Cardiac muscle cell (in vitro differentiated cells and primary cell): ENCODE measurements at places on chromosomes 13 and 19. TPM values are rescaled to one million over a fixed set of nuclear protein-coding genes. Genes with fewer than 3 reads are reported as not detected.

GRCh38 chr13:102028206-102028605 lies 373.6 kb downstream of the FGF14 start:
- H3K4me1 ChIP-seq: no peaks in the 10 kb centered on the region
- H3K27me3 ChIP-seq: peaks cover 10% of the 10 kb centered on the region

KLK2 gene
- not detected in 2 replicates for total RNA-seq

KLK15 gene
- total RNA-seq: not detected in 2 replicates

- H3K36me3 ChIP-seq: peaks cover 17% of the 10 kb centered on the region
- H3K27ac ChIP-seq: no peak overlapping the region
- no peak overlapping the region for H3K4me3 ChIP-seq
- no peaks in the 10 kb centered on the region for H3K27me3 ChIP-seq
Measured at GRCh38 chr19:8257052-8257443, 47.9 kb downstream of the CERS4 start.

- DNase-seq: no peak
- no peaks in the 10 kb centered on the region for H3K36me3 ChIP-seq
- H3K27me3 ChIP-seq: no peaks in the 10 kb centered on the region
- no peak overlapping the region for H3K4me3 ChIP-seq
Measured at GRCh38 chr13:74300162-74300561, 166.0 kb upstream of the KLF12 start.

DNA sequence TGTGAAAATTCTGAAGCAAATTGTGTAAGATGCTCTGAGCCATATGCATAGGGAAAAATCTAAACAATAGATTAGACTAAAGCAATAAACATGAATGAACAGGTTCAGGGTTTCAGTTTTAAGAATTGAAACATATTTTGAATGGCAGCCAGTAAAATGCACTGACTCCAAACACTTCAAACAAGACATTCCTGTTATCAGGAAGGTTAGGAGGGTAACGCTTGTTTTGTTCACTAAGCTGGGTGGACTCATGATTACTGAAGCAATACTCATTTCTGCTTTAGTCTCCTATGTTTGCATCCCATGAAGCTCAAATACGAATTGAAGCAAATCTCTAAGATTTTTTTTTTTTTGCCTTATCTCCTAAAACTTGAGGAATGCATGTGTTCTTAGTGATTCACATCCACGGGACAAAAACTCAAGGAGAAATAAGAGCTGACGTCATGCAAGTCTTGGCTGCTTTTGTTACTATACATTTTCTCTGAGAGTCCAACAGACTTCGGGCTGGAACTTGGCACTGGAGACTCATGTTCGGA lies 29.1 kb upstream of the IGFL4 start:
- no peaks in the 10 kb centered on the region for H3K4me1 ChIP-seq
- H3K36me3 ChIP-seq: no peaks in the 10 kb centered on the region
- peak; percentile 95 for DNase-seq
- no peak overlapping the region for H3K4me3 ChIP-seq
- H3K27ac ChIP-seq: no peak overlapping the region
- H3K27me3 ChIP-seq: peaks cover 77% of the 10 kb centered on the region

GRCh38 chr13:78102121-78102677 lies 183.6 kb upstream of the EDNRB start:
- H3K36me3 ChIP-seq: no peaks in the 10 kb centered on the region
- no peak overlapping the region for H3K27ac ChIP-seq
- no peaks in the 10 kb centered on the region for H3K4me1 ChIP-seq
- no peak overlapping the region for H3K4me3 ChIP-seq

KLF1 gene
- 0.51 and 2.2 TPM in 2 replicates for total RNA-seq

ZNF320 gene
- total RNA-seq: 55.0 and 56.3 TPM in 2 replicates

ZIC2 gene
- 0.06 and 0.11 TPM in 2 replicates for total RNA-seq

MEF2B gene
- total RNA-seq: 0.18 TPM in 1 of 2 replicates, not detected in the other

- H3K4me3 ChIP-seq: no peak overlapping the region
- no peak for DNase-seq
- no peaks in the 10 kb centered on the region for H3K4me1 ChIP-seq
- H3K27ac ChIP-seq: no peak overlapping the region
- no peaks in the 10 kb centered on the region for H3K36me3 ChIP-seq
Measured at GRCh38 chr13:89267734-89268133, 1596.6 kb downstream of the SLITRK5 start.

- H3K36me3 ChIP-seq: peaks cover 22% of the 10 kb centered on the region
- H3K27ac ChIP-seq: no peak overlapping the region
- H3K27me3 ChIP-seq: no peaks in the 10 kb centered on the region
- H3K4me3 ChIP-seq: no peak overlapping the region
Measured at GRCh38 chr19:52196256-52196967, 6.6 kb downstream of the PPP2R1A start.

CLDN10 gene
- total RNA-seq: 0.66 TPM in 1 of 2 replicates, not detected in the other

IGLON5 gene
- 9.7 and 12.6 TPM in 2 replicates for total RNA-seq

DNA sequence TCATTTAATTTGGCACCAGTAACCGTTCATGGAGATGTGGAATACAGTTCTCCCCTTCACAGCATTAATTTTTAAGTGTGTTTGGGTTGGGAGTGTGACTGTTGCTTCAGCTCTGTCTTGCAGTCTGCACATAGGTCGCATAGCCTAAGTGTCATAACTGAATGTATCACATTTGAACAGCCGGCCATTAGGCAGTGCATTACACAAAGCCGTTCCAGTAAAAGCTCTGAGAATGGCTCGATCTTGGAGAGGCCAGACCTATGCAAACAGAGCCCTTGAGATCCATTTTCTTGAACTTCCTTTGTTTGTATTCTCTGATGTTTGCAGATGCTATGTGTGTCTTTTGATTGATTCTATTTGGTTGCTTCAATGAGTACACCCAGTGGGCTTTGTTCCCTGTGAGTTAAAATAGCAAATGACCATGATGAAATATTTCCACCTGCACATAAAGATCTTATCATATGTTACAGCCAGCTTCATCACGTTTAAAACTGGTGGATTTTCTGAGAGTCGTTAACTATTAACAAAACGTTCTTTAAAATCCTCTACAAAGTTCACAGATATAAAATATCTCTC lies 1104.9 kb upstream of the SLC10A2 start:
- H3K4me1 ChIP-seq: no peaks in the 10 kb centered on the region
- H3K27me3 ChIP-seq: no peaks in the 10 kb centered on the region
- no peaks in the 10 kb centered on the region for H3K36me3 ChIP-seq
- H3K27ac ChIP-seq: no peak overlapping the region

GRCh38 chr19:5445561-5446055 lies 9.6 kb upstream of the ZNRF4 start:
- peak; percentile 8 for DNase-seq
- no peak overlapping the region for H3K4me3 ChIP-seq
- no peaks in the 10 kb centered on the region for H3K36me3 ChIP-seq
- no peaks in the 10 kb centered on the region for H3K4me1 ChIP-seq
- H3K27me3 ChIP-seq: peaks cover 30% of the 10 kb centered on the region

- no peak overlapping the region for H3K4me3 ChIP-seq
- H3K4me1 ChIP-seq: no peaks in the 10 kb centered on the region
- H3K27ac ChIP-seq: no peak overlapping the region
- no peak for DNase-seq
- no peaks in the 10 kb centered on the region for H3K27me3 ChIP-seq
Measured at GRCh38 chr13:110685305-110686020, 20.5 kb downstream of the CARS2 start.
